ENCODE measurements at places on chromosomes 6 and 20.

DNA sequence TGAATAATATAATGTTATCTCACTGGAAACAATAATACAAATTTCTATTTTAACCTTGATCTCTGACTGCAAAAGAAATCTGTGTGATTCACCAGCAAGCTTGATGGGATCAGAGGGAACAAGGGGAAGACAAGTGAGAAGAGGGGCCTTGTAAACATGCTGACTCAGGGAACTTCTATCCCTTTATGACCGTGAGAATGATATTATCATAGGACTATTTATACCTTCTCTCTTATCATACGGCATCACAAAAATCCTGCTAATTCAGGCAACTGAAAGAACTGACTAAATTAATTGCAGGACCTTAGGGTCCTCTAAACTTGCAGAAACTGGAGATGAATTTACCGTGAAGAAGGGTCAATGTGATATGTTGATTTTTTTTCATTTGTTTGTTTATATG lies 173.3 kb downstream of the PTPRK start:
- DNase-seq, result no peak

DNA sequence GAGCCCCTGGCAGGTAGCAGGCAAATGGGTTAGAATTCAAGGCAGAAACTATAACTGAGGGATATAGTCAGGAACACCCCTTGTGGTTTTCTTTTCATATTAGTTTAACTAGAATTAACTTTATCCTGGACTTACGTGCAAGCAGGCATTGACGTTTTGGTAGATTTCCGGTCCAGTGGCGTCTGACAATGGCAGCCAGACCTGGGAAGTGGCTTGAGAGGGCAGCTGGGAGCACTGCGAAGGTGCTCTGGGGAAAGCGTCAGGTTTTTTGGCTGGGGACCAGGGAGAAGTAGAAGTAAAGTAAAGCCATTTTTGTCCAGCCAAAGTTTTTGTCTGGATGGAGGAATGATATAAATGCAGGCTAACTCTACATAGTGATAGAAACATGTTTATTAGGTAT lies 8.4 kb upstream of the ACSS1 start:
- no peak for DNase-seq

- DNase-seq, result no peak
These were observed 644.8 kb downstream of the RFPL4B start for GRCh38 chr6:112991912-112992311.

- no peak for DNase-seq
These were observed 19.1 kb downstream of the SYNJ2 start for GRCh38 chr6:158000530-158001307.

GRCh38 chr20:15143478-15143877 lies 806.1 kb upstream of the FLRT3 start:
- DNase-seq, result no peak

DNA sequence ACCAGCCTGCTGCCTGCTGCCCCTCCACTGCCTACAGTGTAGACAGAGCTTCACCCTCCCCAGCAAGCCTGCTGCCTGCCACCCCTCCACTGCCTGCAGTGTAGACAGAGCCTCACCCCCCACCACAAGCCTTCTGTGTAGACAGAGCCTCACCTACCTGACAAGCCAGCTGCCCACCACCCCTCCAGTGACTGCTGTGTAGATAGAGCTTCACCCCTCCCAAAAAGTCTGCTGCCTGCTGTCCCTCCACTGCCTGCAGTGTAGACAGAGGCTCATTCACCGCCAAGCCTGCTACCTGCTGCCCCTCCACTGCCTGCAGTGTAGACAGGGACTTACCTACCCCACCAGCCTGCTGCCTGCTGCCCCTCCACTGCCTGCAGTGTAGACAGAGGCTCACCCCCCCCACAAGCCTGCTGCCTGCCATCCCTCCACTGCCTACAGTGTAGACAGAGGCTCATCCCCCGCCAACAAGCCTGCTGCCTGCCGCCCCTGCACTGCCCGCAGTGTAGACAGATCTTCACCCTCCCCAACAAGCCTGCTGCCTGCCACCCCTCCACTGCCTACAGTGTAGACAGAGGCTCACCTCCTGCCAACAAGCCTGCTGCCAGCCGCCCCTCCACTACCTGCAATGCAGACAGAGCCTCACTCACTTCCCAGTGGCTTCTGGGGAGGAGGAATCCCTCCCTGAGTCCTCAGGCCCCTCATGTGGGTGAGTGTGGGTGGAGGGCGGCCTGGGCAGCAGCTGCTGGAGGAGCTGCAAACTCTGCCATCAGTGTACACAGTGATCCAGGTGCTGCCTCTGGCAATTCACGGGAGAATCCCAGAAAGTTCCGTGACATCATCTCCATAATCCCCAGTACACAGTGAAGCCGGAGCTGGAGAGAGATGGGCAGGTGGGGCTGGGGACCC lies 140.9 kb downstream of the DLL1 start:
- no peak for DNase-seq

GRCh38 chr20:48238326-48238725 lies 453.0 kb upstream of the SULF2 start:
- peak; percentile 90 for DNase-seq

- no peak for DNase-seq
These were observed 41.8 kb upstream of the APCDD1L start for GRCh38 chr20:58556961-58557360.

- peak; percentile 27 for DNase-seq
These were observed 61.9 kb upstream of the ELOVL5 start for GRCh38 chr6:53410508-53411258.

GRCh38 chr6:11969092-11969491 lies 43.0 kb upstream of the HIVEP1 start:
- peak; percentile 77 for DNase-seq

Measured in fibroblast of skin of right quadriceps (primary cell).